ENCODE measurements at places on chromosomes 3 and 15.

DNA sequence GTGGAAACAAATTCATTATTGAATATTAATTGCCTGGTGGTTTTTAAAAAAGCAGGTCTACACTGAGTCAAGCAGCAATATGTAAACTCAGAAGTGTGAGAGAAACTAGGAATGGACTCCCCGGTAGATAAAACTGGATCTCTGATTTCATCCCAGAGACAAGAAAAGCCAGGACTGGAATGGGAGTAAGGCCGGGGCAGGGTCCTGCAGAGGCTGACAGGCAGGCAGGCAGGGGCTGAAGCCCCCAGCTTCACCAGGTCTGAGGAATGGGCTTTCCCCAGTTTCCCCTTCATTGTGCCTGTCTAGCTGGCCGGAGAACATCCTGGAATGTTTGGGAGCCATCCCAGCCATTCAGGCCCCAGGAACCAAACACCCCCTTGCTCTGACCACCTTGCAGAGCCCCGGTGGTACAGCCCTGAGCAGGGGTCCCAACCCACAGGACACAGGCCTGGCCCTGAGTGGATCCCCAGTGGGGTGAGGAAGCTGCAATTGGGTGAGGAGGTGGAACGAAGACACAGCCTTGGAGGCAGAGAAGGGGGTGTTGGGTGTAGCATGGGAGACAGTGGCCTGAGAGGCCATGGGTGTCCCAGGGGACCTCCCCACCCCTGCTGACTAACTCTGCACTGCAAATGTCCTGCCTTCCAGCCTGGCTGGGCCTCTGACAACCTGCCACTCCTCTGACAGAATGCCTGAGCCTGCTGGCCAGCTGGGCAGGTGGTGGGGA is 31.7 kb upstream of the XYLB start:
- DNase-seq: no peak

DNA sequence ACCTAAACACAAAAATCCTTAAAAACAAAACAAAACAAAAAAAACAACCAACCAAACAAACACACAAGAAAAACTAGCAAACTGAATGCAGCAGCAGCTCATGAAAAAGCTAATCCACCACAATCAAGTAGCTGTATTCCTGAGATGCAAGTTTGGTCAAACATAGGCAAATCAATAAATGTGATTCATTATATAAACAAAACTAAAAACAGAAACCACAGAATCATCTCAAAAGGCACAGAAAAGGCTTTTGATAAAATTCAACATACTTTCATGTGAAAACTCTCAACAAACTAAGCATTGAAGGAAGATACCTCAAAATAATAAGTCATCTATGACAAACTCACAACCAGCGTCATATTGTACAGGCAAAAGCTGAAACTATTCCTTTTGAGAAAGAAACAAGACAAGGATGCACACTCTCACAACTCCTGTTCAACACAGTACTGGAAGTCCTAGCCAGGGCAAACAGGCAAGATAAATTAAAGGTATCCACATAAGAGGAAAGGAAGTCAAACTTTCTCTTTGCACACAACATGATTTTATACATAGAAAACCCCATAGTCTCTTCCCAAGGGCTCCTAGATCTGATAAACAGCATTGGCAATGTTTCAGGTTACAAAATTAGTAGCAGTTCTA is 495.1 kb upstream of the SGO1 start:
- DNase-seq: no peak

GRCh38 chr3:11706604-11707003 is 62.9 kb upstream of the VGLL4 start:
- no peak for DNase-seq

GRCh38 chr15:49387471-49387870 is 35.6 kb upstream of the FGF7 start:
- no peak for DNase-seq

- no peak for DNase-seq
Measured at GRCh38 chr15:81168131-81168526, 28.6 kb upstream of the IL16 start.

- no peak for DNase-seq
Measured at GRCh38 chr3:105790534-105790933, 78.3 kb downstream of the CBLB start.

GRCh38 chr3:190375246-190375645 is 12.7 kb upstream of the CLDN16 start:
- no peak for DNase-seq

- no peak for DNase-seq
Measured at GRCh38 chr3:109115451-109115850, 2.5 kb downstream of the MORC1 start.

GRCh38 chr15:80114114-80114513 is 38.7 kb upstream of the FAH start:
- no peak for DNase-seq

DNA sequence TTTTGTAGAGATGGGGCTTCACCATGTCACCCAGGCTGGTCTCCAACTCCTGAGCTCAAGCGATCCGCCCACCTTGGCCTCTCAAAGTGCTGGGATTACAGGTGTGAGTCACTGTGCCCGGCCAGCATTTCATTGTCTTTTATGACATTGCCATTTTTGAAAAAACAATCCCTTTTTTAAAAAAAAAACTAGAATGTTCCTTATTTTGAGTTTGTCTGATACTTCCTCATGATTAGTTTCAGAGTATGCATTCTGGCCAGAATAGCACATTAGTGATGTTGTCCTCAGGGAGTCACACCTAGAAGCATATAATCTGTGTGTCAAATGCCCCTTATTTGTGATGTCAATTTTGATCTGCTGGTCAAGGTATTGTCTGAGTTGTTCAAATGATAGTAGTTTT is 21.2 kb upstream of the NMD3 start:
- no peak for DNase-seq

DNA sequence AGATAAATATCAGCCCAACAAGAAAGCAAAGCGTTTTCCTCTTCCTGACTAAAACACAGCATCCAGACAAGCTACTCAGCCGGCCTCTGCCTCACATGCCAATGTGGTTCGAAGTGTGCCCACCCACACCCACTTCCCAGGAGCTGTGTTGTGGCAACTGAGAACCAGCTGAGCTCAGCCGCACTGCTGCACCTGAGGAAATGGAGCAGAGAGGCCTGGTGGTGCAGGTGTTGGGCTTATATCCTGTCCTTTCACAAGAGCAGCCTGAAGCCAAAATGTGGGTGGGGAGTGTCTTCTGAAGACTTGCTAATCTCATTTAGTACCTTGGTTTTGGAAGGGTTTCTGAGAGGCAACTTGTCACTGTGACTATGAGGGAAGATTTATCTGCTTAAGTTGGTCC is 23.0 kb upstream of the RETNLB start:
- peak; percentile 14 for DNase-seq

DNA sequence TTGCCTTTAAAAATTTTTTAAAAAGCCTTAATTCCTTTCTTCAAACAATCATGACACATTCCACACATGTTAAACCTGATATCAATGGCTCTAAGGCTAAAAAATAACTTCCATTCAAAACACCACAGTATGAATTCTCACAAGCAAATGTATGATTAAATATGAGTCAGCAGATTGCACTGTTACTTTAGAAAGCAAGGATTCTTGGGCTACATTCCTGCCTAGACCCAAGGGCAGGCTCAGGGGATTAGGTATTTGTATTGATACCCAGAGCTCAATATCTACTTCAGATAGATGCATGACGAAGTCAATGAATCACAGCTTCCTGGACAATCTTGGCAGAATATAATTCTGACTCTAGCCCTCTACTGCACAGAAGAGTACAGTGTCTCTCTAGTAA is 65.7 kb downstream of the RARB start:
- no peak for DNase-seq

- DNase-seq: no peak
Measured at GRCh38 chr15:50251638-50252182, 13.8 kb downstream of the HDC start.

- no peak for DNase-seq
Measured at GRCh38 chr3:81891055-81891895, 129.8 kb upstream of the GBE1 start.

DNA sequence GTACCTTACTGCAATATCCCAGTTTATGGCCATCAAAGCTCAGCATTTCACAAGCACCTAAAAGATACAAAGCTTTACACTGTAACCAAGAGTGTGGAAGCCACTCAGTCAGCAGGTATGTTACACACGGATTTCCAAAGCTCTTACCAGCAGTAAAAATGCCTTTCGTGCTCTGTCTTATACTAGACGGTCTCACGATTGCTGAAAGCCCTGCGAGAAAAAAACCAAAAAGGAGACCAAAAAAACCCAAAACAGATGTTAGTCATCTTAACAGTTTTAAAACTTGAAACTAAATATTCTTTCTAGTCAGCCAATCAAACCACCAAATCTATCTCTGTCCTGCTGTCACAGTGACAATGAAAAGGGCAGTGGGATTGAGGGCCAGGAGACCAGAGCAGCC is 39.0 kb downstream of the TAMM41 start:
- DNase-seq: no peak

GRCh38 chr3:59654480-59655417 is 604.9 kb upstream of the CFAP20DC start:
- no peak for DNase-seq

- DNase-seq: no peak
Measured at GRCh38 chr15:75661756-75662140, 14.0 kb downstream of the SNX33 start.

- no peak for DNase-seq
Measured at GRCh38 chr15:81054236-81054635, 53.5 kb downstream of the TLNRD1 start.

GRCh38 chr3:72134989-72135451 is 350.1 kb upstream of the PROK2 start:
- peak; percentile 4 for DNase-seq

- DNase-seq: no peak
Measured at GRCh38 chr3:110528305-110529121, 543.1 kb upstream of the NECTIN3 start.

DNA sequence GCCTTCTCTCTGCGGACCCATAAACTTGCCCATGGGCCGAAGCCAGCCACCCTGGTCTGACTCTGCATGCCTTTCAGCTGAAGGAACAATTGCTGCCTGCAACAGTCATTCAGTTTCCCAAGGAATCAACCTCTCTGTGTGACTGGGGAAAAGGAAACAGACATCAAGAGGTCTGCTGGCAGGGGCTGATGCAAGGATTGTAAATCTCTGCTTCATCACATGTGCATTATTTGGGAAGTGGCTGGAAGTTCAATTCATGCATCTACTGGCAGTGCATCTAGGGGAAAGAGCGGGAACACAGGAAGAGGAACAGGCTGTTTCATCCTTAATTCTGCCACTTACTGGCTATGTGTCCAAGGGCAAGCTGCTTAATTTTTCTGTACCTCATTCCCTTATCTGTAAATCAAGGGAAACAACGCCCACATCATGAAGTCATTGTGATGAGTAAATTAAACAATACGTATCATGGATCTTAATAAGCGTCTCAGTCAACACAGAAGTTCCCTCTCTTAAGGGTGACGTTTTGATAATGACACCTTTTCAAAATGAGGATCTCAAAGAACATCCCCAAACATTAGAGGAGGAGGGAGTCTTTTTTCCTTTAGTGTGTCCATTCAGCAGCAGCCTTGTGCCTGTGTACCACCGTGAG is 17.4 kb upstream of the ADPGK start:
- no peak for DNase-seq

DNA sequence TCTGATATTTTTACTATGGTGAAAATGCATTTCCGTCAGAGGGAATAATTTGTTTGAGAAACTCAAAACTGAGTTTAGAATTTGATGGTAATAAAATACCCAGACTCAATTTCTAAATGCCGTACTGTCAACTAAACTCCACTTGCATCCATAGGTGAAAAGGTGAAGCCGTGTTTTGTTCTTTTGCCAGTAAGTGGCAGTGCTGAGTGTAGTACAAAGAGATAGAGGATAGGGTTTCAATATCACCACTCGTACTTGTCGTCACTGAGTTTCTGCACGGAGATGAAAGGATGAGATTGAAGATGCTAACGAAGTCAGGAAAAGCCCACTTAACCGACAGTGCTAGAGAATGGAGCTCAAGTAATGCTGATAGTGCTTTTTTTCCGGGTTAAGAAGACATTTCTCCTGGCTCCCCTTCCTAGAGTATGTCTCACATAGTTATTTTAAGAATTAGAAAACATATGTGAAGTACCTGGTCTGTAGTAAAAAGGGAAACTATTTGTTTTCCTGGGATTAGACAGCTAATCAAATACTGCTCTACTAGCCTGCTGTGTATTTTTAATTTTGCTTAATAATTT is 345.1 kb downstream of the IL5RA start:
- DNase-seq: no peak

DNA sequence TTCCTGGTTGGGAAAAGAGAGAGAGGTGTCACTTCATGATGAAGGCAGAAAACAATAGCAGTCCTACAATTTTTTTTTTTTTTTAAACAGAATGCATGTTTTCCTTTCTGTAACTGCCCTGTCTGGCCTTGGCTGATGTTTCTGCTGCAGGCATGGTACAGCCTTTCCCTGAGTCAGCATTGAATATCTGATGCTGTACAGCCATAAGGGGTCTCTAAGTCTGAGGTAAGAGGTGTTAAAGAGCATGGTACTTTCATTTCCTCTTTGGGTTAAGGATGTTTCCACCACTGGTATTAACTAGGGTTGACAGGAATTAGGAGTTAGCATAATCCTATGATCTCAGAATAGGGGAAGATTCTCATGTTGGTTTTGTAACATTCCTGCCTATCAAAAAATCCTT is 147.4 kb downstream of the CHST2 start:
- DNase-seq: no peak

DNA sequence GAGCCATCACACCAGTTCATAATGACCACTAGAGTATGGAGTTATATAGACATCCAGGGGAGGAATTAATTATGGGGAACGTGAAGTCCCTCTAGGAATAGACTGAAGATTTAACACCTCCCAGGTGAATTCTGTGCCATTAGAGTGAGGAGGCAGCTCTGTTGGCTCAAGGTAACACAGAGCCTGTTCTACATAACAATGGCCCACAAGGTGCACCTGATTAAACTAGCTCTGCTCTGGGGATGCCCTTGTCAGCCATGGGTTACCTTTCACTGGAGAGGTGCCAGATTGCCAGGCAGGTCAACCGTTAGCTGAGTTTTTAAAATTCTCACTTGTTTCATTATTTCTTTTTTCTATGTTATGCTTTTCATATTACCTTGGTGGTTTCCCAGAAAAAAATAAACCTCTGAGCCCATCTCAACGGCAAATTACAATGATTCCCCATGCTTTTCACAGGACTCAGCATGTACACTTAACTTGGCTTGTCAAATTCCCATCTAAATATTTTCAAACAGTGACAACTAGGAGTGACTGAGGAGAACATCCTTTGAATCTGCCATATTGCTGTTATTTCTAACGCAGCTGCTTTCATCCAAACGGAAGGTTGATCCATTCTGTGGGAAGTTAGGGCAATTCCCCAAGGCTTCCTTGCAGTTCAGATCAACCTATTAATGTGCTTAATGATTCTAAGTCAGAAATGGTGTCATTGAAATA is 512.9 kb downstream of the MCTP2 start:
- no peak for DNase-seq

- DNase-seq: no peak
Measured at GRCh38 chr3:120850381-120851295, 57.4 kb upstream of the STXBP5L start.

- DNase-seq: no peak
Measured at GRCh38 chr3:79810092-79810491, 42.3 kb upstream of the ROBO1 start.
